ENCODE measurements at places on chromosomes 3 and 15.

DNA sequence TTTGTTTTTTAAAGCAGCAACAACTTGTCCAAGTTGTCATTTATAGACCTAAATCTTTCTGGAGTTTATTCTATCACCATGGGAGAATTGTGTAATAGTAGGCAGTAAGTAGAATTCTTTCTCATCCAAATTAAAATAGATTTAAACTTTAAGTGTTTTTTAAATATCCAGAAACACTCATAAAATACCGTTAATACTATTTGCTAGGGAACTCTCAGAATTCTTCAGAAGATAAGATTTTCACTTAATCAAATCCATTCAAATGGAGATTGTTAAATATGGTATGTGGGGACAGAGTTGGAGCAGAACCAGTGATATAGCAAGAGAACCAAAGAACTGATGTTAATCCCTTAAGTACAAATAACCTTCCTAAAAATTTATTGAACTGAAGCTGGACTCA lies 71.0 kb downstream of the ARIH1 start:
- DNase-seq: no peak

DNA sequence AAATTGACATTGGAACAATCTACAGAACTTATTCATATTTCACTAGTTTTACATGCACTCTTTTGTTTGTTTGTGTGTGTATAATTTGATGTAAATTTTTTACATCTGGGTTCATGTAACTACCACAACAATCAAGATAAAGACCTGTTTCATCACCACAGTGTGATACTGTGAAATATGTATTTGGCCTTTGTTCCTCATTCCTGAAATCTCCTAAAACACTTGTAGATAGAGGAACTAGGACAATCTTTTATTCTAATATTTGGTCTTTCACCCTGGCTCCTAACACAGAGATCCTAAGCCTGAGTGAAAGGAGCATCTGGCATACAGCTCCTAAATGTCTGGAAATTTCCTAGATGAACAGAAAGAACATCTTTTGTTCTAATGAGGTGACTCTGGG lies 155.0 kb upstream of the GPR149 start:
- DNase-seq: no peak

GRCh38 chr3:29429055-29429679 lies 148.3 kb downstream of the RBMS3 start:
- DNase-seq: no peak

- peak; percentile 42 for DNase-seq
Observed at GRCh38 chr3:184786280-184786941, 25.6 kb upstream of the VPS8 start.

- no peak for DNase-seq
Observed at GRCh38 chr15:69491038-69491505, 38.5 kb downstream of the RPLP1 start.

- DNase-seq: peak; percentile 3
Observed at GRCh38 chr15:31799715-31800321, 230.5 kb upstream of the CHRNA7 start.

DNA sequence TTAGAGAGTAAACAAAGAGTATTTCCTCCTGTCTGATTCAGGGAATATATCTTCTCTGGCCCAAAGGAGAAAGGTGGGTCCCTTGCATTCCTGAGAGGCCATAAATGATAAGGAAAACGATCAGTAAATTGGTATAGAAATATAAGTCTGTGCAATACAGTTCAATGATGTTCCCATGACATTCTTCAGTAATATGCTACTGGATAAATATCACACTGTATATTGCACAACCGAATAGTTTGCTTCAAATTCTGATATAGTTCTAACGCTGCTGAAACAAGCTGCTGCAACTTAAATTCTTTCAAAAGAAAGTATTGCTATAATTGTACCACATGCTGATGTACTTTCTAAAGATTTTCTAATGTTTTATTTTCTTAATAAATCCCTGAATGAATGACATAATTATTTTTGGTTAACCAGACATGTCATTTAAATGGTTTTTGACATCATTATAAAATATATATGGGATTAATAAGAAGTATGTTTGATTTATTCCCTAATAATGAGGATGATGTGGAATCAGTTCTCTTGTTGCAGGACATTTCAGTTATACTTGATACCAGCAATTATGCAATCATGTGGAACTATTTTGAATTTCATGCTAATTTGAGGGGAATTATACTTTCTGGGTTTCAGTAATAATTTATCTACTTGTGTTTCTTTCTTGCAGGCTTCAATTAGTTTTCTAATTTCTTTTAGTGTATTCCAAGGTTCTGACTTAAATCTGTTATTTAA lies 44.9 kb downstream of the FGF7 start:
- DNase-seq: no peak

DNA sequence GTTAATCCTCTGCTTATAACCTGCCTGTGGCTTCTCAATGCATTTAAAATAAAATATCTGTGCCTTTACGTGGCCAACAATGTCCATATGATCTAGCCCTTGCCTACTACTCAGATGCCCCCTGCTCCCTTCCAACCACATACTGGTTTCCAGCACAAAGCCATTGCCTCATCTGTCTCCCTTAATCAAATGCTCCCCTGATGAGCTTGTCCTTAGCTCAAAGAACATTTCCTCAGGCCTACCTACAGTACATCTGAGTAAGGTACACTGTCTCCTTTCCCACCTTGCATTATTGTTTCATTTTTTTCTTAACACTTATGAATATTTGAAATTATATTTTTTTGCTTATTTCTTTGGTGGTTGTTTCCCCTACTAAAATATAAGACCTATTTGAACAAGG lies 5.9 kb upstream of the TSC22D2 start:
- no peak for DNase-seq

GRCh38 chr15:91186904-91187656 lies 87.0 kb downstream of the SV2B start:
- no peak for DNase-seq

- DNase-seq: no peak
Observed at GRCh38 chr3:44885618-44886017, 11.2 kb downstream of the TGM4 start.

GRCh38 chr3:71525391-71525790 lies 58.1 kb downstream of the FOXP1 start:
- no peak for DNase-seq

GRCh38 chr3:66885326-66886000 lies 112.6 kb upstream of the KBTBD8 start:
- peak; percentile 9 for DNase-seq

- DNase-seq: peak; percentile 30
Observed at GRCh38 chr15:73914145-73914544, 12.1 kb upstream of the LOXL1 start.

GRCh38 chr3:115187149-115187757 lies 40.2 kb upstream of the ZBTB20 start:
- DNase-seq: no peak

GRCh38 chr3:194161131-194162045 lies 25.4 kb downstream of the HES1 start:
- no peak for DNase-seq

DNA sequence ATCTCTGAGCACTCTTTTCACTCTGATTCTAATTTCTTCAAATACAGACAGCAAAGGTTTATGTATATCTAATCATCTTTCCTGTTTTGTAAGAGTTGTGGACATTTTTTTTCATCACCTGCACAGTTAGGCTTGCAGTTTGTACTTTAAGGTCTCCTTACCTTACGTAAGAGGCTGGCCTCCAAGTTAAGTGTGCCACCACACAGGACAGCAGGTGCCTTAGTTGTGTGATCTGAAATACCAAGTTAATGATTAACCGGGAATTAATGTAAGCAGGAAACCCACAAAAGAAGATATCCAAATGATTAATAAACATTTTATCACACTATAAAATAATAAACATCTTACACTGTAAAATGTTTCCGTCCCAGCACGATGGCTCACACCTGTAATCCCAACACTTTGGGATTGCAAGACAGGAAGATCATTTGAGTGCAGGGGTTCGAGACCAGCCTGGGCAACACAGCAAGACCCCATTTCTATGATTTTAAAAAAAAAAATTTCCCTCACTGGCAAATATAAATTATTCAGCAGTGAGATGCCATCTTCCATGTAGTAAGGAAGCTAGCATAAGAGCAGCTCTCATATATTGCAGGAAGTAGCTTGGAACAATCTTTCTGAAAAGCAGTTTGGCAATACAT lies 87.7 kb upstream of the LIMD1 start:
- DNase-seq: no peak

- DNase-seq: no peak
Observed at GRCh38 chr3:154614601-154615000, 184.6 kb upstream of the GPR149 start.

- no peak for DNase-seq
Observed at GRCh38 chr15:100902436-100903167, 16.6 kb upstream of the LRRK1 start.

- no peak for DNase-seq
Observed at GRCh38 chr3:70854108-70854507, 541.7 kb upstream of the MDFIC2 start.

DNA sequence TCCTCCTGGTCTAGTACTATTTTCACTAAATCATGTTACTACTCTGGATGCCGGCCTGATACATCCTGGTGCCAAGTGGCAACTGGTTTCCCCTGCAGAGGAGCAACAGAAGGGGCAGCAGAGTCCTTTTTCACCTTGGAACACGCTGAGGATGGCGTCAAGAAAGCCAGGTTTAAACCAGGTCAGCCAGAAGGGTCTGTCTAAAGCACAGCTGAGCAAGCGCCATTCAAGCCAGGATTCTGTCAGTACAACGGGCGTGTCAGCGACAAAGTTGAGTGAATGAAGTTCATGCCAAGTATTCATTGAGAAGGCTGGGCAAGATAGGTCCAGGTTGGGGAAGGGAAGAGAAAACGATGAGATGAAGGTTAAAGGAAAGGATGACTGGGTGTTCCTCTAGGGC lies 88.2 kb downstream of the FBN1 start:
- DNase-seq: no peak

GRCh38 chr3:30810625-30811024 lies 83.8 kb downstream of the GADL1 start:
- DNase-seq: no peak

GRCh38 chr3:135089451-135089850 lies 294.4 kb downstream of the EPHB1 start:
- no peak for DNase-seq

DNA sequence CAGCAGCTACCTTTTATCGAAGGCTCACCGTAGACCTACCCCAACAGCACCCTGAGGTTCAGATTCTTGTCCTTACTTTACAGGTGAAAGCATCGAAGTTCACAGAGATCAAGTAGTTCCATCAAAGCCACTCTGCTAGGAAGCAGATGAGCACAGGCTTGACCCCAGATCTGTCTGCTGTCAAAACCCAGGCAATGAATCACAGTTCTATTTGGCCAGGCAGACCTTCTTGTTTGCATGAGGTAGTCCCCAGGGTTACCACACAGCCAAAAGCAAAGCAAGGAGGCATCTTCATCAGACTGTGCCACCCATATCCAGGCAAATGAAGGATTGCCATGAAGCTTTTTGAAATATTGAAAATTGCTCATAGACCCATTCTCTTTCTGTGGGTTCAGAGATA lies 33.0 kb downstream of the HES1 start:
- DNase-seq: no peak

- DNase-seq: no peak
Observed at GRCh38 chr3:125260158-125260557, 47.6 kb upstream of the SLC12A8 start.

- no peak for DNase-seq
Observed at GRCh38 chr3:70947579-70947978, 635.1 kb upstream of the MDFIC2 start.

DNA sequence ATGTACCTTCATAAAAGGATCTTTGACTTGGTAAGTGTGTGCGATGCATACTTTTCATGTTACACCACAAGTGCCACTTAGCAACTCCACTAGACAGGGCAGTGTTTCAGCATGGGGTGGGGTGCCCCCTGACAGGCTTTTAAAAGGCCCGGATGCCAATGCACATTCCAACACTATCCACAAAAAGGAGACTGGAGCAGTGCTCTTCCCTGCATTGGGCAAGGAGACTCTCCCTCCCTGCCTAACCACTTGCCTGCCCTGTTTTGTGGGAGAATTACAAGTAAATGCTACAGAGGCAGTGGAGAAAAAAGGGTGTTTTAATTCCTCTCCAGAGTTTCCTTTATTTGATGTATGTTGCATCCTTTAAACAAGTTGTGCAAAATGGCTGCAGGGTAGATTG lies 1.7 kb upstream of the RARB start:
- no peak for DNase-seq

DNA sequence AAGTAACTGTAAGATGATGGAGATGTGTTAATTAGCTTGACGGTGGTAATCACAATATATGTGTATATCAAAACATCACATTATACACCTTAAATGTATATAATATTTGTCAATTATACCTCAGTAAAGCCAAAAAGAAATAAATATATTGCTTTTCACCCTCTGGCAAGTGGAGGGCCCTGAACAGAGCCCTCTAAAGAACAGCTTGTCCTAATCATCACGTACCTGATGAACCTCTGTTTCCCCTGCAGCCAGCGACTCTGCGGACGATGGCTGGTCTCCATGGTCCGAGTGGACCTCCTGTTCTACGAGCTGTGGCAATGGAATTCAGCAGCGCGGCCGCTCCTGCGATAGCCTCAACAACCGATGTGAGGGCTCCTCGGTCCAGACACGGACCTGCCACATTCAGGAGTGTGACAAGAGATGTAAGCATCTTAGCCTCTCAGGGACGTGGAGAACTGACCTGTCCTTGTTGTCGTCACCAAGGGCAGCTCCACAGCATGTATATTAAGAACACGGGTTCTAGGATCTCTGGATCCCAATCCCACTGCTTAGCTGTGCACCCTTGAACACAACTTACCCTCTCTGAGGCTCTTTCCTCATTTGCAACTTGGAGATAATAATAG lies 6.3 kb downstream of the THBS1 start:
- DNase-seq: no peak

DNA sequence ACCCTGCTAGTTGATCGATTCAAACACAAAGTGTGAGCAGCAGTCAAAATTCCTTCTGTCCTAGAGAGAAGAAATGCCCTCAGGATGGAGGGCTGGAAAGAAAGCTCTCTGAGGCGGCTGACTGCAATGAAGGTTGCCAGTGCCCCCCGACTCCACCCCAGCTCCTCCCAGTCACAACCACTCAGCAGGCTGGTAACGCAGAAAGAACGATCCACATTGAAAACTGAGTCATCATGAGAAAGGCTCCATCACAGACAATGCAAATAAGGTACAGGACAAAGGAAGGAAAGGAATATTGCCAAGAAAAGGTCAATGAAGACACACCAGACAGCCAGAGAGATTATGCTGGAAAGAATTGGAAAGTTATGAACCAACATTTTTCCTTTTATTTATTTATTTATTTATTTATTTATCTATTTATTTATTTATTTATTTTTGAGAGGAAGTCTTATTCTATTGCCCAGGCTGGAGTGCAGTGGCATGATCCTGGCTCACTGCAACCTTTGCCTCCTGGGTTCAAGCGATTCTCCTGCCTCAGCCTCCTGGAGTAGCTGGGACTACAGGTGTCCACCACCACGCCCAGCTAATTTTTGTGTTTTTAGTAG lies 17.4 kb upstream of the VGLL4 start:
- no peak for DNase-seq

GRCh38 chr3:160210799-160211221 lies 14.4 kb upstream of the C3orf80 start:
- peak; percentile 40 for DNase-seq

DNA sequence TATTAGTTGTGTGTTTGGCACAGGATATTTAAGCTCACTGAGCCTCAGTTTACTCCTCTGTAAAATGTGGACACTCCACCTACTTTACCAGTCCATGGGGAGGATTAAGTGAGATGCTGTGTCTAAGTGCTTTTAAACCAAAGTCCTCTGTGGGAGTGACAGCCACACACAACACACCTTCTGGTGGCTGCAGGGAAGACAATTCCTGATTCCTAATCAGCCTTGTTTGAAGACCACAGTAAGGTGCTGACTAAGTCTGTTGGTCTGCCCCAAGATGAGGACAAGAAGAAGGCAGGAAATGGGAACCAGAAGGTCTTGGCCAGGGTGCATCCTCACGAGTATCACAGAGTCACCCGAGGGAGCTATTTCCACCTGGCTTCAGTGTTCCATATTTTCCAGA lies 52.3 kb downstream of the EPHB1 start:
- DNase-seq: no peak
